Dorsolateral prefrontal cortex (tissue), 122 donors: ENCODE measurements at places on chromosomes 2 and 18. TPM values are rescaled to one million over a fixed set of nuclear protein-coding genes. Genes with fewer than 3 reads are reported as not detected.

DNA sequence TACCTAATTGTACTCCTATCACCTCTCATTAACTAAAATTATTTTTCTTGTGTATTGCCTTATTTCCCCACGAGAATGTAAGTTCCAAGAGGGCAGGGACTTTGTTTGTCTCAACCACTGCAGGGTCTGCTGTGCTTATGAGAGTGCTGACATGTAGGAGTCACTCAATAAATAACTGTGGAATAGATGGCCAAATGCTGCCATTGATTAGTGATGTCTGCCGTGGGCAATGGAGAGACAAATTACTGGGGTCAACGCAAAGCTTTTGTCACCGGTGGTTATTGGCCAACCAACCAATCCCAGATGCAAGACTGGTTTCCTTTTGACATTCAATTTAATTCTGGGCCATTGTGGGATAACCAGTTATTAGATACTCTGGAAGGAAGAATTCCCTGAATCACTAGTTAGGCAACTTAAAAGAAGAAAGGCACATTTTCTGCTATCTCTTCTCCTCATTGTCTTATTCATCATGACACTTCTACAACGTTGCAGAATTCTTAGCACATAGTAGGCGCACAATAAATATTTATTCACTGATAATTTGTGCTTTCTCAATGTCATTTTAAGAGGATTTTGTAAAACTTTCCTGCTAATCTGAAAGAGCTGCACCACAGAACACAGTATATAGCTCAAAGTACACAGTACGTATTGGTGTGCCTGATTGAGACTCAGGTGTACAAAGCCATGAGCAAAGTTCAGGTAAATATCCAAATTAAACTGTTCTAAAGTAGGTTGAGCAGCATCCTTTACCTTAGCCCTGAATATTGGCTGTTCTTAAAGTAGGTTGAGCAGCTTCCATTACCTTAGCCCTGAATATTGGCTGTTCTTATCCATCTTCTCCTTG, 95.9 kb downstream of the ACTR3 start:
- DNase-seq: no peak

DNA sequence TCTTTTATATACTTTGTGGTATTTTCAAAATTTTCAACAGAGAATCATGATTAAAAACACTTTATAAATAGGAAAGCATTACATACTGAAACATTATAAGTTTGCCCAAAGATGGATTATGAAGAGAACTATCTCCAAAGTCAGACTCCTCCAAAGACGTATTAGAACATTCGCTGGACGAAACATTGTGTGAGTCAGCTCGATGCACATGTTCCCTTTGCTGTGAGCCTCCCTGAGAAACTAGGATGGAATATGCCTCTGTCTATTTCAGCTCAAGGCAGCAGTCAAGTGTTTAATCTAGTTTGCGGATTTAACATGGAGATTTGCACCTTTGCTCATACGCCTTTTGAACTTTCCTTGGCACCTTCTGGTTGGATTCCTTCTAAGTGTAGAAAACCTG, 92.2 kb upstream of the NCKAP5 start:
- DNase-seq: no peak

- DNase-seq: no peak
Measured at GRCh38 chr2:181886192-181886591, 5.3 kb upstream of the ITPRID2 start.

DNA sequence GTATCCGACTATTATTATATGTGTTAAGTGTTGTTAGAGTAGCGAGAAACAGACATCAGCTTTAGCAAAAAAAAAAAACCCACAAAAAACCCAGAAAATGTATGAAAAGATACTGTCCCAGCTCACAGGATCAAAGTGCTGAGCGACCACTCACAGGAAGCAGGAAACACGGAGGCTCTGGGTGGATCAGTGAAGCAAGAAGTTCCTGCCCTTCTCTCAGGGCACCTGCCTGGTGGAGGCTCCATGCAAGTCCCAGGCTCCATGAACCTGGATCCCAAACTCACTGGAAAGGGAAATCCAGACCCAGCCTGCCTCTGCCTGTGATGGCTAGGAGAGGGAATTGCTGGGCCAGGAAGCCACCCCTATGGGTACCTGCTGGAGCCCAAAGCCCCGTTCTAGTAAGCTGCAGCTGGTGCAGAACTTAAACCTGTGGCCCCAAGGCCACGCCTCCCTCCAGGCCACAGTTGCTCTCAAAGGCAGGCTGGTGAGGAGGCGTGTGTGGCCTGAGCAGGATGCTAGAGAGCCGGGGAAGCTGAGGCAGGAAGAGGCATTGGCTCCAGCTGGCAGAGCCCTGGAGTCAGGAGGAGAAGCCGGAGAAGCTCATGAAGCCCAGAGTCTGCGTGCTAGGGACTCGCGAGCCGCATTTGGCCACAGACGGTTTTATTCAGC, 63.5 kb upstream of the TAF1B start:
- DNase-seq: no peak

DNA sequence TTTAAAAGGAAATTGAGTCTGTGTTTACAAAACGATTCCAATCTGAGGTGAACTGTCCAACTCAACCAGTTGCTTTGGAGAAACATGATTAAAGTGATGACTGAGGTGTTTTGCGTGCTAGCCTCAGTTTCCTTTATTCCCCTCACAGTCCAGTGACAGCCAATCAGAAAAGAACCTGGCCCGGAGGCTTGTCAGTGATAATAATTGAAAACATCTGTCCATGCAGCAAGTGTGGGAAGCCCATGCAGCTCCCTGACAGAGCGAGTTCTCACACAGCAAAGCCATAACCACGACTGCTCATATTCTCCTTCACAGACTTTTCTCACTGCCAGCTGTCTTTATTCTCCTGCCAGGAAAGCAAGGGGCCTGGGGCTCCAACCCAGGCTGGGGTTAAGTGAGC, 613.4 kb downstream of the ARHGAP15 start:
- no peak for DNase-seq

Gene TSN
- total RNA-seq: 50.2 TPM

Gene CCDC74A
- 9.5 TPM for total RNA-seq
